ENCODE measurements at places on chromosomes 3 and 15.

- no peak for DNase-seq
Measured at GRCh38 chr3:149975919-149976318, 5.2 kb upstream of the PFN2 start.

DNA sequence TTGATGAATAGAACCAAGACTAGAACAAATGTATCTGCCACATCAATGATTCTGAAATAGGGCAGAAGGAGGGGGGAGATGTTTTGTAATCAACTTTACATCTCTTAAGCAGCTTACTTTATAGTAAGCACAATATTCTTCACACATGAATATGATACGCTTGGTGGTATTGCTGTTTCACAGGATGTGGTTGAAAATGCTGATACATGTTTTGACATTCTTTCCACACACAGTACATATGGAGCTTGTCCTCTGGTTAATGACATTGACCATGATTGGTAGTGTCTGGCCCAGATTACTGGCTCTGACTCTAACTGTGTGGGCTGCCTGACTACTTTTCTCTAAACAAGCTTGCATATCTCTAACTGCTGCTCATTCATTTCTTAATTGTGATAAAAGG lies 168.9 kb downstream of the KLHL25 start:
- DNase-seq, result no peak

GRCh38 chr3:172125963-172126457 lies 86.6 kb downstream of the FNDC3B start:
- DNase-seq, result no peak

DNA sequence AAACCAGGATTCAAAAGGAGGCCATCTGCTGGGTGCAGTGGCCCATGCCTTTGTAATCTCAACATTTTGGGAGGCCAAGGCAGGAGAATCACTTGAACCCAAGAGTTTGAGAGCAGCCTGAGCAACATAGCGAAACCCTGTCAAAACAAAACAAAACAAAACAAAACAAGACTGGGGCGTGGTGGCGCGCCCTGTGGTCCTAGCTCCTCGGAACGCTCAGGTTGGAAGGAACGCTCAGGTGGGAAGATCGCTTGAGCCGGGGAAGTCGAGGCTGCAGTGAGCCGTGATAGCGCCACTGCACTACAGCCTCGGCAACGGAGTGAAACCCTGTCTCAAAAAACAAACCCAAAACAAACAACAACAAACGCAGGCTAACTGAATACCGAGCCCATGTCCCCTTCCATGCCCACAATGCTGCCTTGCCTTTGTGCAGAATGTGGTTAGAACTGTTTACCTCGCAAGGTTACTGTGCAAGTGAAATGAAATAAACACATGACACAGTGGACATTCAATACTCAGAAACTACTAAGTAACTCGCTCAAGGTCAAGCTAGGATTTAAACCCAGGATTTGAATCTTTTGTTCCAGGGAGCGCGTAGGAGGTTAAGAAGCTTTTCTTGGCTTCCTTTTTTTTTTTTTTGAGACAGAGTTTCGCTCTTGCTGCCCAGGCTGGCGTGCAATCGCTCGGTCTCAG lies 766 bp upstream of the EMC4 start:
- DNase-seq, result no peak

GRCh38 chr3:158718490-158719170 lies 13.6 kb downstream of the RARRES1 start:
- DNase-seq, result no peak

DNA sequence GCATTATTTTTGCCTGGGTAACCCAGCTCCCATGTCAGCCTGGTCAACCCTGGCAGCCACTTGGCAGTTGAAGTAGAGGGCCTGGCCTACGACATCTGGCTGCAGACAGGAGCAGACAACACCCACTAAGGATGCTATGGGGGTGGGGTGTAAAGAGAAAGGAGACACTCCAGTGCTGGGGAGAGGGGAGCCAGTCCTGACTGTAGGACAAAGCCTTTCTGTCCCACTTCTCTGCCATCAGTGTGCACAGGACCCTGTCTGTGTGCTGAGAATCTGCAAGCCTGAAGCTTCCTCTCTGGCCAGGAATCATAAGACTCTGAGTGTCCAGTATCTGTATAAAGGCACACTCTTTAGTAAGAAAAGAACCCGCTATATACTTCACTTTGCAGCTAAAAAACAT lies 96.3 kb upstream of the CHRM5 start:
- no peak for DNase-seq

Measured in T-helper 9 cell (primary cell).